Stimulated activated CD8-positive, alpha-beta memory T cell treated with anti-CD3 and anti-CD28 coated beads, Interleukin-2, amount 100 ng/mL, for 1 hour (primary cell): ENCODE measurements at places on chromosomes 5 and 9.

DNA sequence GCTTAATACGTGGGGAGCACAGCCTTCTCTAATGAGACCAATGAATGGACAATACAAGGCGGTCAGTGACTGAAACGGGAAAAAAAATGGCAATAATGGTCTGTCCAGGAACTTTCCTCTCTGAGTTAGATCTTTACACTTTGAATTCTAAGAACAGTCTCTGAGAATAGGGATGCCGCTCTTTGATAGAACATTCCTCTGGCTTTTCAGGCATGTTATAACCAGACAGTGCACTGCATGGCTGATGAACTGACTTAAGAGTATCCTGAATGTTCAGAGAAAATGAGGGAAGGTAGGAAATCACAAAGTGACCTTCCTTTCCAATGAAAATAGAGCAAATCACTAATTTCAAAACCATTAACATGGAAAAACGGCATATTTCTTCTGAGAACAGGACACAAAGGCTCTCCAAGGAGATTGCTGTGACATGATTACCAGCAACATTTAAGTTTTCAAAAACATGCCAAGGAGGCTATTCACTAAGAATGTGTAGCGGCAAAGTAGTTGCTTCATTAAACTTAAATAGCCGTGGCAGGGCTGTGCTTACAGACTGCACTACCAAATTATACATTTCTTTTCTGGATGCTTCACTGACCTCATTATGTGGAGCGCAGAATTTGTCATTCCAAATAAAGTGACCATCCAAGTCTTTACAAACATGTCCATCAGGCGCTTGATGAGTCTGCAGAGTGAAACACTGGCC is 105.9 kb downstream of the MARCHF3 start:
- no peak for DNase-seq

- no peak for DNase-seq
These were observed 15.7 kb downstream of the IL4 start for GRCh38 chr5:132689513-132689912.

DNA sequence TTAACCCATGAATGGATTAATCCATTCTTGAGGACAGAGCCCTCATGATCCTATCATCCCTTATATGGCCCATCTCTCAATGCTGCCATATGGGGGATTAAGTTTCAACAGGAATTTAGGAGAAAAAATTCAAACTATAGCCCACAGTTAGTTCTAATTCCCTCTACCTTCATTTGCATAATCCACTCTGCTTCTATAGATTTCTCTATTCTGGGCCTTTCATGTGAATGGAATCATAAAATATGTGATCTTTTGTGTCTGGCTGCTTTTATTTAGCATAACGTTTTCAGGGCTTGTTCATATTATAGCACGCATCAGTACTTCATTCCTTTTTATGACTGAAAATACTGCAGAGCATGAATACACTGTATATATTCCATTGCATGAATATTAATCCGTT is 55.4 kb downstream of the CTSL start:
- no peak for DNase-seq

DNA sequence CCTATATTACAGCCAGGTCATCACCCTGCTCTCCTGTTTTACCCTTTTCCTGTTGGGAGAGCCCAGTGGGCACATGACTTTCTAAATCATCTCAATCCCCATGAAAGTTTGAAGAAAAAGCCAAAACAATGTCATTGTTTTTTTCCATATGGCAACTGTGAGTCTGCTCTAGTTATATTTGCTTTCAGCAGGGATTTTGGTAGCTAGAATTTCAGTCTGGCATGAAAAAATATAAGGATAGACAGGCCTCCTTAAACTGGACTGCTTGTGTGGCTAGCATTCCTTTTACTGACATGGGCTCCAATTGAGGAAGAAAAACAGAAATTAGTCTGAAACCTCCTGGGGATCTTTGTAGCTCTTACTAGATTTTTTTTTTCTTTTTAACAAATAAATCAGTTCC is 25.6 kb downstream of the MOCS2 start:
- no peak for DNase-seq

GRCh38 chr5:148950471-148950863 is 112.4 kb downstream of the SH3TC2 start:
- no peak for DNase-seq

- DNase-seq: no peak
These were observed 117.5 kb upstream of the OR13F1 start for GRCh38 chr9:104386425-104387069.

DNA sequence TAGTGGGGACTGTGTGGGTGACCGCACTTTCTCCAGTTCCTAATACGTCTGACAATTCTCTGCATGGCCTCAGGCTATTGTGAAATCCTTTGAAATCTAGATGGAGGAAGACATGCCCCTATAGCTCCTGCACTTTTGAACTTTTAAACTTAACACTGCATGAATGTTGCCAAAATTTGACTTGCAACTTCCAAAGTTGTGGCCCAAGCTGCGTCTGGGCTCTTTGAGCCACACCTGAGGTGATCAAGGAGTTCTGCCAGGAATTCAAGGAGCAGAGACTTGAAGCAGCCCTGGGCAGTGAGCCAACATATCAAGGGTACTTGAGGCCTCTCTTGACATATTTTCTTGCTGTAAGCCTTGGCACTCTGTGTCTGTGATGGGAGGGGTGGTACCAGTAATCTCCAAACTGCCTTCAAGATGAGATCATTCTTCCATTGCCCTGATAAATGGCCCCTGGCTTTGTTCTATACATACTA is 1336.1 kb upstream of the CDH9 start:
- no peak for DNase-seq

DNA sequence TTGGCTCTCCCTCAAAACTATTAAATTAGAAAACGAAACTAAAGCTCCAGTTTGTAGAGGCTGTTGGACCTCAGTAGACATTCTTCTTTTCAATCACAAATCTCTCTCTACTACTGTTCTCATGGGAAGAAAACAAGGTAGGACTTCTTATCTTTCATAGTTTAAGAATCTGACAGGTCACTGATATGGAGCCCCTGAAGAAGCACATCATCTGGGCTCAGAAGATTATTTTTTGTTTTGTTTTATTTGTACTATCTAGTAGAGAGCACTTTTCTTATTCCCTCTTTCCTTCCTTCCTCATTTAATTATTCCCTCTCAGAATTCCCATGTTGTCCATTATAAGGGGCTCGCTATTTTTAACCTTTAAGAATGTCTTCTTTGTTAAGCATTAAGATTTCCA is 26.3 kb downstream of the STARD4 start:
- no peak for DNase-seq
